Fibroblast of pulmonary artery (primary cell): ENCODE measurements at places on chromosomes 12 and 14.
A peak's percentile ranks its signal among the peaks of the same experiment; 100 is the strongest.

- no peak for DNase-seq
These were observed 18.9 kb downstream of the LEMD3 start for GRCh38 chr12:65188179-65188701.

DNA sequence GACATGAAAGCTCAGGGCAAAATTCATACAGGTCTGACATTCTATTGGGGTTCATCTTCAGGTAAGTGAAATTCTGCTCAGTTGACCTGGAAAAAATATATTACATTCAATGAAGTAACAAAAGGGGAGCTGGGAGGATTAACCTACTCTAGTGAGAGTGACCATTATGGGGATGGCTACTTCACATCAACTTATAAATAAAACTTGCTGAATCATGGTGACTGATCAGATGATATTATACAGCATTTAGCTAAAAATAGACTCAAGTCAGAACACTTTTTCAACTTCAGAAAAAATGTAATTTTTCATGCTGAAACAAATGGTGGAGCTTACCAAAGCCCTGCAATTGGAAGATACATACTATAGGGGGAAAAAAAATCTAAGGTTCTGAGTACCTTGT lies 800.2 kb downstream of the FSCB start:
- peak; percentile 70 for DNase-seq

- no peak for DNase-seq
These were observed 116.6 kb upstream of the PLEKHA5 start for GRCh38 chr12:19012965-19013364.

DNA sequence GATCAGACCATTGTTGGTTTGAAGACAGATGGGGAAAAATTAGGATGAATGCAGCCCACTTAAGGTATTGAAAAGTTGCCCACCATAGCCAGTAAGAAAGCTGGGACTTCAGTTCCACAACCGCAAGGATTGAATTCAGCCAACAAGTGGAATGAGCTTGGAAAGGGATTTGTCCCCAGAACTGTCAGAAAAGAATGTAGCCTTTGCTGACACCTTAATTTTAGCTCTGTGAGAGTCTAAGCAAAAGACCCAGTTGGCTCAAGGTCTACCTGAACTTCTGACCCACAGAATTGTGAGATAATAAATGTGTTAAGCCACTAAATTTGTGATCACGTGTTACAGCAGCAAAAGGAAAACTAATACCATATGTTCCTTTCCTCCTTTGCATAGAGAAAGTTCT lies 29.4 kb downstream of the PPFIA2 start:
- DNase-seq = no peak

DNA sequence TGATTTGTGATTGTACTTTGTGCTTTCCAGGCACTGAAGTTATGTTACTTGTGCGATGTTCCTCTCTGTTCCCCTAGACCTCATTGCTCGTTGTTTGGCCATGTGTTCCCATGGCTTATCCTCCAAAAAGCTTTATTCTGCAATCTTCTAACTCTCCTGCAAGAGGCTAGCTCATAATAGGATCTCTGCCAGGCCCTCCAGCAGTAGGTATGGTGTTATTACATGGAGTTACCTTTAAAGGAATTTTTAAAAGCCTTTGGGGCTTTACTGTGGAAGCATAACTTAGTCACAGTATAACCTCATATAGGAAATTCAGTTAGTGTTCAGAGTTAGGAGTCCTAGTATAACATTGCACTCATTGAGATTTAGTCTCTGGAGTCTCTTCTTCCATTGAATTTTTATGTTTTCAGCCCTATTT lies 292.3 kb downstream of the RAD51B start:
- no peak for DNase-seq

- no peak for DNase-seq
These were observed 435.9 kb downstream of the TMTC2 start for GRCh38 chr12:83122623-83122934.

- DNase-seq = no peak
These were observed 214.9 kb upstream of the BTG1 start for GRCh38 chr12:92360543-92360942.

- no peak for DNase-seq
These were observed 314.8 kb upstream of the OR4E1 start for GRCh38 chr14:21988413-21988812.

DNA sequence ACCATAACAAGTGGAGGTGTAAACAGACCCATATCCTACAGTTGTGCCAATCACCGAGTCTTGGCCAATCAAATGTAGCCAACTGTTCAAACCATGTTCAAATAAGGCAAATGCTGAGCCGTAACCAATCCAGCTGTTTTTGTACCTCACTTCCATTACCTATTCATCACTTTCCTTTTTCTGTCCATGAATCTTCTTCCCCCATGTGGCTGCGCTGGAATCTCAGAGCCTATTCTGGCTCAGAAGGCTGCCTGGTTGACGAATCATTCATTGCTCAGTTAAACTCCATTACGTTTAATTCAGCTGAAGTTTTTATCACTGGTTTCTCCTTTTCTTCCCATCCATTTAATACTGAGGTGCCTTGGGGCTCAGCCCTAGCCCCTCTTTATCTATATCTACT lies 71.1 kb downstream of the TBC1D30 start:
- DNase-seq = peak; percentile 16

DNA sequence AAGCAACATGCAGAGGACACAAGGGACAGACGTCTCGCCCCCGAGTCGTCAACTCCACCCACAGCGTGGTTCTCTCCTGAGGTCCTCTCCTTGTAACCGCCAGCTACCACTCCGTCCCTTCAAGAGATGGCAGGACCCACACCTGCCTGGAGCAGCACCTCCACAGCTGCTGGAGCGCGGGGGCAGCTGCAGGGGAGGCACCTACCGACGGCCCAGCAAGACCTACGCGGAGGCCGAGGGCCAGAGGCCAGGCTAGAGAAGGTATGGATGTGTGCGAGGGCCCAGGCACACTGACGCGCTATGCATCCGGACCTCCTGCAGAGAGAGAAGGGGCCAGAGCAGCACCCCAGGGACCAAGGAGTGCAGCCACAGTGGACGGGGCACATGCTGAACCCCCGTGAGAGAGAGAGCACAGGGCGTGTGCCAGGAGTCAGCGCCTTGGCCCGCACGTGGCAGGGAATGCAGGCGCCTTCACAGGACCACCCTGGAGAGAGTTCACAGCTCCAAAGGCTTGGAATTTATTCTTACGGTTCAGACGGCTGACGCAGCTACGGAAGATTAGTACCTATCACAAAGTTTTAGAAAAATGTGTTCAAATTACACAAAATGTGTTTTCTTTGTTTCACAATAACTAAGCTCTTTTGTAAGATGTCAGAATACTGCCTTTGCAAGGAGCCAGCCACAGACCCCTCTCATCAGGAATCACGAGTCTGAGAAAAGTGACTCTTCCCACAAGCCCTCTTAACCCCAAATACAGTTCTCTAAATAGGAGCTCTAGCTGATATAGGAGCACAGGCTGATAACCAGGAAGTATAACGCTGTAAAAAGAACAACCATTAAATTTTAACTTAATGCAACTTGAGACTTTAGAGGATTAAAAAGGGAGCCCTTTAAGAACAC lies 36.8 kb downstream of the CDC42BPB start:
- DNase-seq = no peak

DNA sequence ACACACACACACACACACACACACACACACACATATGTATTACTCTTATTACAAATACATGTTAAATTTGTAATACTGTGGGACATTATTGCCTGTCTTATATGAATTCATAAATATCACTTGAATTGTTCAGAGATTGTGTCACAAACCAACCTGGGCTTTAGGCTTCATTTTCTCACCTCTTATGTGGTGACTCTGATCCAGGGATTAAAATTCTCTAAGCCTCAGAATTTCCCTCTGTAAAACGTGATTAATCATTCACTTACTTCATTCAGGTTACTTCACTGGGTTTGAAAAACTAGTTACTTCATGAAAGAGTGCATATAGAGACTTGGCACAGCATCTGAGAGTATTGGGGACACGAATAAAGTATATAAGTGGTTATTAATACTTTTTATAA lies 240.3 kb upstream of the PDZRN4 start:
- DNase-seq = no peak

DNA sequence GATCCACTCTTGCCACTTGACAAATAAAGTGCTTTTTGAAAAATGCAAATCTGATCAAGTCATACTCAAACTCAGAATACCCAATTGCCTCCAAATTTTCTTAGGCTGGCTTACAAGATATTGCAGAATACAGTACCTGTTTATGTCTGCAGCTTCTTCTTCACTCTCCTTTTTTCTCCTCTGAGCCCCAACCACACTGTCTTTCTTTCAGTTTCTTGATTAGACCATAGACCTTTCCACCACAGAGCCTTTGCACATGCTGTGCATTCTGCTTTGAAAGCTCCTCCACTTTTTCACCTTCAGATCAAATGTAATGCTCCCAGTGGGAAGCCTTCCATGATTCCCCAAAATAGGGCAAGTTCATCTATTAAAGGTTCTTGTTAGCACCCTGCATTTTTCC lies 13.9 kb upstream of the GYS2 start:
- no peak for DNase-seq

- DNase-seq = no peak
These were observed 9.5 kb upstream of the PUS1 start for GRCh38 chr12:131919366-131920156.

- DNase-seq = peak; percentile 58
These were observed 31.2 kb downstream of the CCDC59 start for GRCh38 chr12:82326905-82327503.

GRCh38 chr12:53054112-53054878 lies 4.4 kb downstream of the TNS2 start:
- DNase-seq = peak; percentile 87

DNA sequence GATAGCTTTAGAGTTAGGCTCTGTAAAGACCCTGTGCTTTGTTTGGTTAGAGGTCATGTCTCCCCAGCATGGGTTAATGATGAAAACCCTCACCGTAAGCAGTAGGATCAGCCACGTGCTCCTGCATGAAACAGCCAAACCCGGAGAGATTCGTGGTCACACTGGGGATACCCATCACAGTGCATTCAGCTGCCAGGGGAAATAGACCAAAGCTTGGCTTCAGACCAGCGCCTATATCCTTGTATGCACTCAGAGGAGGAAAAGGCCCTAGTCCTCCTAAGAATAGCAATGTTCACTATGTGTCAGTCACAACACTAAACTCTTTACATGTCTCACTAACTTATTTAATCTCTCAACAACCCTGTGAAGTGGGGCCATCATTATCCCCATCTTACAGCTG lies 16.3 kb downstream of the SPX start:
- no peak for DNase-seq

DNA sequence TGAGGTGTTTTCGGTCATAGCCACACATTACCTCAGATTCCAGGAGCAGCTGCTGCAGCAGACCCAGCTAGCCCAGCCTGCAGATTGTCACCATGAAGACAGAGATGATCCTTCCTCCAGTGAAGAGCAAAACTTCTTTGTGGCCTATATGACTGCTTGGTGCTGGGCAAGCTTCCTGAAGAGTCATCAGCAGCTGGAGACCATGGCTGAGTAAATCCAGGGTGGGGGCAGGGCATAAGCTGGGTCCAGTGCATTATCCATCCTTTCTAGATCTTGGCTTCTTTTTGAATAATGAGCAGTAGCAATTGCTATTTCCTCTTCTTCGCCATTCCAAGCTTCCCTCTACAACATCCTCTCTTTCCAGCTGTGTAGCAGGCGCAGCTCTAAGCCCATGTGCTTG lies 373.1 kb upstream of the DDHD1 start:
- no peak for DNase-seq

DNA sequence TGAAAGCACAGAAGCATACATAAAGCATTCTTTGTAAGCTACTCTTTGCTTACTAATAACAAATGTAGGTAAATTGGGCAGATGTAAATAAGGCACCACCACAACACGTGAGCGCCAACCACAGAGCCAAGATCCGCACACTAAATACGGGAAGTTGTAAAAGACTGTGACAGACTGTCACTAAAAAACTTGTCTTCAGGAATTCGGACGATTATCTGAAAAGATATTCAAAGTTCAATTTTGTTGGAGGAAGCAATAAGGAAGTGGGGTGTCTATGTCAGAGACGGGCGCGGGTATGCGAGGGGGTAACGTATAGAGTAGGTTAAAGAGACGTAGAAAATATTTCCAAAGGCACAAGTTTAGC lies 1.5 kb upstream of the HSP90B1 start:
- DNase-seq = no peak

- DNase-seq = no peak
These were observed 48.2 kb downstream of the FOXA1 start for GRCh38 chr14:37546621-37547447.

DNA sequence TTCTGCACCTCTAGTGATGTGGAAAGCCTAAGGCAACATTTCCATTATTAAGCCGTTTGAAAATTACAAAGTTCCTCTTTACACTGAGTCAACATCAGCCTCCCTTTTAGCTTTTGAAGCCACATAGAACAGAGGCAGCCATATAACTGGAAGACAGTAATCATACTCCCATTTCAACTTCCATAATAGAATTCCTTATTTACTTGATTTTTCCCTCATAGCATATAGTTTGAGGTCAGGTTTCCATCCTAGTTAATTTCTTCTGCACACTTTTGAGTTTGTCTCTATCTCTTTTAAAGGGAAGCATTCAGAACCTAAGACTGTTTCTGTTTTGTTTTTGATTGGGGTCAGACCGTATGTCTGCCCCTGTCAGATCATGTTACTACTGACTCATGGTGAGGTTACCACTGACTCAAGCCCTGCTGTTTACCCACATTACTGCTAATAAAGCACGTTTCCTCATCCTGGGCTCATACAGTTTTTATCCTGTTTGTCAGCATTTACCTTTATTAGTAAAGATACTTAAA lies 161.0 kb downstream of the SLC38A4 start:
- peak; percentile 86 for DNase-seq

GRCh38 chr14:65880507-65880906 lies 468.0 kb downstream of the FUT8 start:
- DNase-seq = peak; percentile 38

GRCh38 chr14:22168092-22168955 lies 420.7 kb downstream of the DAD1 start:
- peak; percentile 4 for DNase-seq

- DNase-seq = peak; percentile 56
These were observed 75.8 kb downstream of the RIN3 start for GRCh38 chr14:92589213-92589852.

DNA sequence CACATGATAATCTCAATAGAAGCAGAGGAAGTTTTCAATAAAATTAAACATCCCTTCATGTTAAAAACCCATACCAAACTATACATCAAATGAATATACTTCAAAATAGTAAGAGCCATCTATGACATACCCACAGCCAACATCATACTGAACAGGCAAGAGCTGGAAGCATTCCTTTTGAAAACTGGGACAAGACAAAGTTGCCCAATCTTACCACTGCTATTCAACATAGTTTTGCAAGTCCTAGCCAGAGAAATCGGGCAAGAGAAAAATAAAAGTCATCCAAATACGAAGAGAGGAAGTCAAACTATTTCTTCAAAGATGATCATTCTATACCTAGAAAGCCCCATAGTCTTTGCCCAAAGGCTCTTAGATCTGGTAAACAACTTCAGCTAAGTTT lies 454.7 kb upstream of the PRICKLE1 start:
- no peak for DNase-seq
